Myometrial cell (primary cell): ENCODE measurements at places on chromosomes 3 and 15. TPM values are rescaled to one million over a fixed set of nuclear protein-coding genes. Genes with fewer than 3 reads are reported as not detected.

The CPEB1 gene
- 3.0 and 8.1 TPM in 2 replicates for total RNA-seq

The FAM81A gene
- total RNA-seq: 0.29 and 1.2 TPM in 2 replicates

The GPR15 gene
- not detected in 2 replicates for total RNA-seq

The MKRN2OS gene
- not detected in 2 replicates for total RNA-seq

The ADCY5 gene
- 0.53 TPM in 1 of 2 replicates, not detected in the other for total RNA-seq

The MITF gene
- total RNA-seq: 25.4 and 26.1 TPM in 2 replicates

The ANO10 gene
- total RNA-seq: 44.4 and 54.1 TPM in 2 replicates

The LRRC31 gene
- not detected in 2 replicates for total RNA-seq

The ZNF717 gene
- 3.2 and 4.9 TPM in 2 replicates for total RNA-seq

The CHST2 gene
- 20.0 and 21.3 TPM in 2 replicates for total RNA-seq

The PCOLCE2 gene
- total RNA-seq: 4.4 TPM in 1 of 2 replicates, not detected in the other

The XCR1 gene
- not detected in 2 replicates for total RNA-seq

The SKIL gene
- total RNA-seq: 8.6 and 13.5 TPM in 2 replicates

The POTEB gene
- not detected in 2 replicates for total RNA-seq

The ZNF445 gene
- total RNA-seq: 2.6 and 3.5 TPM in 2 replicates

The NR1D2 gene
- 7.5 and 9.6 TPM in 2 replicates for total RNA-seq

The EIF4G1 gene
- 414 and 466 TPM in 2 replicates for total RNA-seq

The SLC22A13 gene
- total RNA-seq: not detected in 2 replicates

The SERPINI2 gene
- total RNA-seq: not detected in 2 replicates

The HYAL2 gene
- total RNA-seq: 74.7 and 83.3 TPM in 2 replicates

The FEZF2 gene
- total RNA-seq: not detected in 2 replicates

The CTXN2 gene
- not detected in 2 replicates for total RNA-seq

The SST gene
- not detected in 2 replicates for total RNA-seq

The ZNF592 gene
- 4.6 and 6.3 TPM in 2 replicates for total RNA-seq

The AADACL2 gene
- total RNA-seq: not detected in 2 replicates

The GOLGA6D gene
- not detected in 2 replicates for total RNA-seq

The ISG20 gene
- total RNA-seq: 1.1 and 14.4 TPM in 2 replicates
